ENCODE measurements at places on chromosomes 11 and 22.

GRCh38 chr22:22366537-22366936 lies 122.0 kb downstream of the VPREB1 start:
- no peak for DNase-seq

GRCh38 chr11:11267312-11267711 lies 85.7 kb downstream of the CSNK2A3 start:
- no peak for DNase-seq

DNA sequence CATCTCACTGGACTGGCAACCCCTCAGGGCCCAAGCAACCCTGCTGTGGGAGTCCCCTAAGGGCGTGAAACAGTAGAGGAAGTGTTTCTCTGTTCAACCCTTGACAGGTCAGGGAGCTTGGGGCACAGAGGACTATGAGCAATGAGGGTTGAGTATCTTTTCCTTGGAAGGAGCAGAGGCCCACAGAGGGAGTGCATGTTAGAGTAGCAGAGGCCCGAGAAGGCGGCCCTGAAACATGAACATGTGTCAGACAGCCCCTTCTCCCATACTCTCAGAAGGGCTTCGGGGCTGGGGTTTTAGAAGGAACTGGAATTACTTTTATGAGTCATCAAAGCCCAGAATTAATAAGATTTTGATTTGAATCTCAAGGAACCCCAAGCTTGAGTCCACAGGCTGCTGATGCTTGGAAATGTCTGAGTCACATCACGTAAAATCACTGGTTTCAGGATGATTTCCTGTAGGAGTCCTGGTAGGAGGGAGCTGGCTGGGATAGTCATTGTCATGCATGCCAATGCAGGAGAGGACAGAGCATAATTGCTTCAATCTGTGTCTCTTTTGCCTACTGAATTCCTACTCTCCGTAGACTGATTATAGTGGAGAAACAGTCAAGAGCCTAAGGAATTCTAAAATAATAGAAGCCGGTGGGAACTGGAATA lies 22.6 kb downstream of the C11orf71 start:
- no peak for DNase-seq

DNA sequence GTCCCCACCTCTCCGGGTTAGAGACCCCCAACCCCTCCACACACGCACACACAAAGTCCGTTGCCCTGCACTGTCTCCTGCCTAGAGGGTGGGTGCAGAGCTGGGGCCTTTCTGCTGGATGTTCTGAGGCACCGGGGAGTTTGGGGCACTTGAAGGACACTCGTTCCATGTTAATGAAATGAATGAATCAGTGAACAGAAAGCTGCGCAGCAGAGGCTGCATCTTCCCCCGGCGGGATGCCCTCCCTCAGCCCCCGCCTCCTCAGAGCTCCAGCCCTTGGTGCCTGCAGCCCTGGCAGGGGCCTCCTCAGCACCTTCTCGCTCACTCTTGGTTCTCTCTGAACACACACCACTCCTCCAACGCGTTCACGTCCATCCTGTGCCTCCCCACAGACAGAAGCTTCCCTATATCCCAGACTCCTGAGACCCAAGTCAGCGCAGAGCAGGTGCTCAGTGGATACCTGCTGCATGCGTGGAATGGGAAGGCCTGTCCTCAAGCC lies 611.9 kb downstream of the TBC1D22A start:
- DNase-seq, result no peak

DNA sequence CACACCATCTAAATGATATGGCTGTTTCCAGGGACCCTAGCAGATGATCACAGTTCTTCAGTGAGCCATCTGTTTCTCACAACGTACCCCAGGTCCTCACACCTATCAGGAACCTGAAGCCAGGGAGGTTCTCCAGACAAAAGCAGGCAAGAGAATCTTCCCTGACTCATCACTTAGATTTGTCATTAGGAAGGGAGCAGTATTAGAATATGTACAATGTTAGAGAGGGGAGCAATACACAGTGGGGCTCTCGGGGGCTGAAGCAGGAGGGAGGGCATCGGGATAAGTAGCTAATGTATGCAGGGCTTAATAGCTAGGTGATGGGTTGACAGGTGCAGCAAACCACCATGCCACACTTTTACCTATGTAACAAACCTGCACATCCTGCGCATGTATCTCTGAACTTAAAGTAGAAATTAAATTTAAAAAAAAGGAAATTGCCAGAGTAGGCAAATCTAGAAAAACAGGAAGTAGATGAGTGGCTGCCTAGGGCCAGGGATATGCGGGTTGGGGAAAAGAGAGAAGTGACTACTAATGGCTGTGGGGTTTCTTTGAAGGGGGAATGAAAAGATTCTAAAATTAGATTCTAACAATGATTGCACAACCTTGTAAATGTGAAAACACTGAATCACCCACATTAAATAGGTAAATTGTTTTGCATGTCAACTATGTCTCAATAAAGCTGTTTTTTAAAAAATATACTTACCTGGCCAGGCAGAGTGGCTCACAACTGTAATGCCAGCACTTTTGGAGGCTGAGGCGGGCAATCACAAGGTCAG lies 14.4 kb downstream of the C22orf42 start:
- no peak for DNase-seq

DNA sequence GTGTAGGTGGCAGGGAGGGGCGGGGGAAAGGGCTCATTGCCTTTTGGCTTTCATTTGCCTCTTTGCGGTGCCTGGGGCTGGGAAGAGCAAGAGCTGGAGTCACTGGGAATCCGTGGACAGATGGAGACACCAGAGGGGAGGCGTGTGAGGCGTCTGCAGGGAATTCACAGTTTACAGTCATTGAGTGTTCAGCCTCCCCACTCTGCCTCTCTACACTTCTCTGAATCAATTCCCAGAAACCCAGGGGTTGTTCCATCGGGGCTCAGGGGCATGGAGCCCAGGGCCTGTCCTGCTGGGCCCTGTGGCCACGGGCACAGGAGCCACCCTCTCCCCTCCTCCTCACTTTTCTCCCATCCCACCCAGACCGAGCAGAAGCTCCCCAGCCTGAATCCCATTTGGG lies 160.5 kb upstream of the NAV2 start:
- no peak for DNase-seq
